A172 (cell line): ENCODE measurements at places on chromosomes 1 and 21.

- no peak for DNase-seq
These were observed 26.0 kb downstream of the CHML start for GRCh38 chr1:241614144-241614543.

GRCh38 chr1:108590957-108591356, 31.1 kb downstream of the EEIG2 start:
- DNase-seq: peak; percentile 78

- no peak for DNase-seq
These were observed 24.0 kb upstream of the DDOST start for GRCh38 chr1:20685099-20685662.

DNA sequence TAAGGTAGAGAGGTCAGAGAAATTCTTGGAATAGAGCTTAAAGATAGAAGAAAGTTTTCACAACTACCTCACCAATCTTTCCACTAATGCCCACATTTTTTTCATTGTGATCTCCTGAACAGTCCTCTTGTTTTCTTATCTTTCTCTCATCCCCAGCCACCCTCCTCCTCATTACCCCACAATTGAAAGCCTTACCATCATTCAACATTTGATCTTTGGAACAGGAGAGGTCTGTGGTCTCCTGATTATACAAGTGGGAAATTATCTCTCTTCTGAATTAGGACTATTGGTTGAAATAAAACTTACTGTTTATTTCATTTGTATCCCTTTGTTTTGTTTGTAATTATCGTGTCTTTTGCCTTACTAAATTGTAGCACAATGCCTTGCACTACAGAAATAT, 29.6 kb downstream of the DNAH14 start:
- DNase-seq: no peak

DNA sequence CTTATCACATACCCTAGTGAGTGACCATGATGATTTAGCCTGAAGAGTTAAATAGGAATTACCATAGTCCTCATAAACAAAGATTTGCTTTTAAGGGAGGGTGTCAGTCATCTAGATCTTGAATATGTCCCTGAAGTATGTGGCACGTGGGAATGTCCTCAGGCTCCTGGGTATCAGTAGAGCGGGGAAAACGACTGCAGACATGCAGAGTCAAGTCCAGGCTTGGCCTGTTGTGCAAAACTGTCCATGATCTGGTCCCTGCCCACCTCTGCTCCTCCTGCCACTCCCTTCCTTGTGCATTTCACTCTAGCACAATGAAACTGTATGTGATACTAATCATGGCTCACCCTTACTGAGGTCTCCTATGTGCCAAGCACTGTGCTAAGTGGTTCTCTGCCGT, 12.9 kb downstream of the MOV10 start:
- DNase-seq: no peak

- peak; percentile 71 for DNase-seq
These were observed 287.5 kb downstream of the SMYD3 start for GRCh38 chr1:246219508-246220030.

DNA sequence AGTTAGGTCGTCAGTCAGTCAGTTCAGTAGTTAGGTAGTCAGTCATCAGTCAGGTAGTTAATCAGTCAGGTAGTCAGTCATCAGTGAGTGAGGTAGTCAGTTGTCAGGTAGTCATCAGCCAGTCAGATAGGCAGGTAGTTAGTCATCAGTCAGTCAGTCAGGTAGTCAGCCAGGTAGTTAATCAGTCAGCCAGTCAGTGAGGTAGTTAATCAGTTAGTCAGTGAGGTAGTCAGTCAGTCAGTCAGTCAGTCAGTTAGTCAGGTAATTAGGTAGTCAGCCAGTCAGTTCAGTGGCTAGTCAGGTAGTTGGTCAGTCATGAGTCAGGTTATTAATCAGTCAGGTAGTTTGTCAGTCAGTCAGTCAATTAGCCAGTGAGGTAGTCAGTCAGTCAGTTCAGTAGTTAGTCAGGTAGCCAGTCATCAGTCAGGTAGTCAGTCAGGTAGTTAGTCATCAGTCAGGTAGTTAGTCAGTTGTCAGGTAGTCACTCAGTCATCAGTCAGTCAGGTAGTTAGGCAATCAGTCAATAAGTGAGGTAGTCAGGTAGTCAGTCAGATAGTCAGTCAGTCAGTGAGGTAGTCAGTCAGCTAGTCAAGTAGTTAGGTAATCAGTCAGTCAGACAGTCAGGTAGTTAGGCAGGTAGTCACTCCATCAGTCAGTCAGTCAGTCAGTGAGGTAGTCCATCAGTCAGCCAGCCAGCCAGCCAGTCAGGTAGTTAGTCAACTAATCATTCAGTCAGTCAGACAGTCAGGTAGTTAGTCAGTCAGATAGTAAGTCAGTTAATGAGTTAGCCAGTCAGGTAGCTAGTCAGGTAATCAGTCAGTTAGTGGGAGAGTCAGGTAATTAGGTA, 16.2 kb downstream of the KRTAP10-1 start:
- no peak for DNase-seq

DNA sequence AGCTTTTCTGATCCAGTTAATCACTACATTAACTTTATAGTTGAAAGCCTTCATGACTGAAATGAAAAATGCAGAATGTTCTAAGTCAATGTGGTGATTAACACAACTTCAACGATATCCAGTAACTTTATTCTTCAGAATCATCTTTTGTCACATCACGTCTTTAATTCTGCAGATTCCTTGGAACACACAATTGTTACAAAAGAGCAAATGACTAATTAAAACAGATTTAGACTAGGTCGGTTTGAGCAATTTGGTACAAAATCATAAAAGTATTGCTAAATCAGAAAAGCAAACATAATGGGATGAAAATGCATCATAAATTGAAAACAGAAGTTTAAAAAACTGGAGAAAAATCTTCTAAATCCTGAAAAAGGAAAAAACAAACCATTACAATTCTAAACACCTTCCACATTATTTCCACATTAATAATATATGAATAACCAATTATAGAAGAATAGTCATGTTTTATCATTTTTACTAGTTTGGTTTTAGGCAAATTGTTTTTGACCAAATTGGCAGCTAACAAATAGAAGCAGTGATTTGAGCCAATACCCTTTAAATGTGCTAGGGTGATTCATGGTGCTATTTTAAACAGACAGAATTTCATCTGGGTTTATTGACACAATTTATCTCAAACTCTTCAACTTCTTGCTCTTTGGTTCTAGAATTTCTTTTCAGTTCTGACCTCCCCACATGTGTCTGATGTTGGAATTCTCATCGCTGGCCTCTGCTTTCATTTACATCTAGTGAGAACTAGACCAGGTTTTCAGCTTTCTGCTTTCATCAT, 468.1 kb upstream of the PTBP2 start:
- DNase-seq: no peak

DNA sequence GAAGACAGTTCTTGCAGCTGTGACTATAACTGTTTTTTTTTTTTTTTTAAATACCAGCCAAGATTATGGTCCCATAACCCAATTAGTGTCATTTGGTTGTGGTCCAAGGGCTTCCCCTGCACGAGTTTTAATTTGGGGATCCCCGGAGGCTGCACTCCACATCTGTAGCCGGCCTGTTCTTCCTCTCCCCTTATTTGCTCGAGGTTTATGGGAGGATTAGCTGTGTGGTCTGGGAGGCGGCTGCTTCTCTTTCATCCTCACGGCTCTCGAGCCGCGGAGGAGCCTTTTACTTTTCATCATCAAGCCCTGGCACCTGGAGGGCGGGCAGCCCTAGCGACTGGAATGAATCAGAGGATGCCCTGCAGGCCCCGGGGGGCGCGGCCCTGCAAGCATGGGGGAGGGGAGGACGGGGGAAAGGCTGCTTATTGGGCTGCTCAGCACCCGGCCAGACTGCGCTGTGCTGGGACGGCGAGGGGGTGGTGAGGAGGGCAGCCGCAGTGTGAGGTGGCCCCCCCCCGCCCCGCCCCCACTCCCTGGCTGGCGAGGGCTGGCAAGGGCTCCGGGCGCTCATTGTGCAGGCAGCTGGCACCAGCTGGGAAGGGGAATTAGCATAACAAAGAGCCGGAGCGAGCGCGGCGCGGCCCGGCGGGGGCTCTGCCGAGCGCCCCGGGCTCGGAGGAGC, 18.5 kb downstream of the SERTAD4 start:
- DNase-seq: peak; percentile 92

GRCh38 chr1:27148591-27148990, 6.3 kb downstream of the SLC9A1 start:
- no peak for DNase-seq

DNA sequence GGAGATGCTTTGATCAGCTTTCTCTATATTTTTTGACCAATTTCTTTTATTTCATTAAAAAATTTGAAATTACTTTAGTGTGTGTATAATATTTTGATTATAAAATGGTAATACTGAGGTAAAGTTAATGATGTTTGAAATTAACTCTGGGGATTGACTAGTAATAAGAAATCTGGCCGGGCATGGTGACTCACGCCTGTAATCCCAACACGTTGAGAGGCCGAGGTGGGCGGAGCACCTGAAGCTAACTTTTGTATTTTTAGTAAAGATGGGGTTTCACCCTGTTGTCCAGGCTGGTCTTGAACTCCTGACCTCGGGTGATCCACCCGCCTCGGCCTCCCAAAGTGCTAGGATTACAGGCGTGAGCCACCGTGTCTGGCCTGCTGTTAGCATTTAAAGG, 17.5 kb downstream of the SCP2 start:
- no peak for DNase-seq

GRCh38 chr1:12426030-12426429, 192.0 kb downstream of the DHRS3 start:
- no peak for DNase-seq

DNA sequence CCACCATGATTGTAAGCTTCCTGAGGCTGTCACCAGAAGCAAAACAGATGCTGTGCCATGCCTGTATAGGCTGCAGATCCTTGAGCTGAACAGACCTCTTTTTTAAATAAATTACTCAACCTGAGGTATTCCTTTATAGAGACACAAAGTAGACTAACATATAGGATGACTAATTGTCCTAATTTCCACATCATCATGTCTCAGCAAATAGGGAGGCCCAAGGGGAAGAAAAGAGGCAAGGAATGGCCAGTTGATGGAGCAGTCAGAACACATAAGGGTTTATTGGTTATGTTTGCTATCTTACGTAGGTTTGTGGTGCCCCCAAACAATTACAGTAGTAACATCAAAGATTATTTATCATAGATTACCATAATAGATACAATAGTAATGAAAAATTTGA, 126.2 kb downstream of the RASAL2 start:
- no peak for DNase-seq

DNA sequence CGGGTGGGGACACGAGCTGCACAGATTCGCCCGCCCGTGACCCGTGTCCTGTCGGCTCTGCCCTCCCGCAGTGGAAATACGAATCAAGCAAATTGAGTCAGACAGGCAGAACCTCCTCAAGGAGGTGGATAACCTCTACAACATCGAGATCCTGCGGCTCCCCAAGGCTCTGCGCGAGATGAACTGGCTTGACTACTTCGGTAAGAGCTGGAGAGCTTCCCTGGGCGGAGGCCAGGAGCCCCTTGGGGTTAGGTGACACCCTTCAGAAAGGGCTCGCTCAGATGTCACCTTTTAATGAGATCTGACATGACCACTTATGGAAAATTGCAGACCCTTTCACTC, 489 bp downstream of the CDCA8 start:
- no peak for DNase-seq

- peak; percentile 68 for DNase-seq
These were observed 1.1 kb upstream of the TTC39A start for GRCh38 chr1:51331206-51332100.

DNA sequence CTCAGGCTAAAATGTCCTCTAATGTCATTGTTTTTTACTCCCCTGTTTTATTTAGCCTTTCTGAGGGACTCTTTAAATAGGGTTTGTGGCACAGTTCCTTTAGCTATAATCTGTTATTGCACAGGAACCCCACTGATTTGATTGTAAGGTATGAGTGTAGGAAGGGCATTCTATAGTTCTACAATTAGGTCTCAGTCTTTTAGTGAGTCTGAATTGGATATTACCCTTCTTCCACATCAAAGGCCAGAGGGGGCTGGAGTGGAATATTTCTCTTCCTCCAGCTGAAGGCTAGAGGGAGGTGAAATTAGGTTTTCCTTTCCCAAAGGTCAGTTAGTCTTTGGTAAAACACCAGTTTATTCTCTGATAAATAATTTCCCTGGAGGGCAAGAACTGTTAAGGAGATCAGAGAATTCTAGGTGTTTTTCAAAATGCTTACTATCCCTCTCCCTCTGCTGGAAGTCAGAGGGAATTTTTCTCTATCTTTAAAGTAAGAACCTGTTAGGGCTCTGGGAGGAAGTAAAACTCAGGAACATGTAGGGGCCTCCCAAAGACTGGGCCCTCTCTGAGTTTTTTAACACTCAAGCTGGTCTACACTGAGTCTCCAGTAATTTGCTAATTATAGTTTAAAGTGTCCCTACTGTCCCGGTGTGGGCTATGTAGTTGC, 176.3 kb upstream of the ZNHIT6 start:
- DNase-seq: peak; percentile 0

DNA sequence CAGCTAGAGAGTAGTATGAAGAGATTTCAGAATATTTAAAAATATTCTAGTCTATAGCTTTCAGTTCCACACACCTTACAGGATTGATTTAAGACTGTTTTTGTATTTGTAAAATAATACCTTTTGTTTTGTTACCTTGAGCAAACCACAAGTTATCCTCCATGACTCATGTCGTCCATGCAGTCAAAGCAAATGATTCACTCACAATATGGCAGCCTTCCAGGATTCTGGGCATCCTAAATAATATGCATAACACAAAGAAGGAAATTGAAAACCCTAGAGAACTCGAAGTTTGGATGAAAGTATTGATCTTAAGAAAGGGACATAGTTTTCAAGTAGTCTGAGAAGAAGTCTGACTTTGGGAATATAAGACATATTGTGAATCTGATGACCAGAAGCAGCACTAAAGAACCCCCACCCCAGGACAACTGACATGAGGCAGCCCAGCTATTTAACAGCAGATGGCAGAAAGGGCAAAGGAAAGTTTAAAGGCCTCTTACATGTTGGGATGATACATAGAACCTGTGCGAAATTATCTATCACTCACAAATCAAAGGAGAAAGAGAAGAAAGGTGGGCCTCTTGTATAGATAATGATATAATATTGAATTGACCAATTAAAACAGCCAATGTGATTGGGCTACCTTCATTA, 857.9 kb downstream of the BRINP3 start:
- peak; percentile 93 for DNase-seq

- DNase-seq: no peak
These were observed 44.3 kb upstream of the WNT2B start for GRCh38 chr1:112464501-112464900.

GRCh38 chr1:23902321-23903278, 10.6 kb downstream of the CNR2 start:
- DNase-seq: no peak

DNA sequence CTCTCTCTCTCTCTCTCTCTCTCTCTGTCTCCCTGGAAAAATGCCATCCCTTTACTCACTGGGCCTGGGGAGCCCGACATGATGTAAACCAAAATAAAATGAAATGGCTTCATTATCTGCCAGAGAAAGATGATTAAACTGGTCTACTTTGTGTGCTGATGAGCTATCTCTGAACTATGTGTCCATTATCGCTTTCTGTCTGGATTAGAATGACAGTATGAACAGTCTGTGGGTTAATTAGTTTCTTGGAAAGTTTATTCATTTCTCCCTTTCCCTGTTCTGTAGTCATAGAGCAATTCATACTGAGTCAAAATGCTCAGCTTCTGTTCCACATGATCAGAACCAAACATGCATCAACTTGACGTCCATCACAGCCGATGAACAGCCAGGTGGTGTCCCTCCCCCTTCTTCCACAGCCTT, 72.4 kb upstream of the KCND3 start:
- DNase-seq: no peak

- no peak for DNase-seq
These were observed 32.0 kb downstream of the OLFM3 start for GRCh38 chr1:101964708-101965107.
